ENCODE measurements at places on chromosomes 6 and 20. TPM values are rescaled to one million over a fixed set of nuclear protein-coding genes. Genes with fewer than 3 reads are reported as not detected.

The TCP1 gene
- polyA plus RNA-seq: 205 TPM

The FAM83C gene
- not detected for polyA plus RNA-seq

The ZBTB24 gene
- 5.8 TPM for polyA plus RNA-seq

The CHD6 gene
- polyA plus RNA-seq: 28.5 TPM

The TNFRSF21 gene
- polyA plus RNA-seq: 22.9 TPM

The ADAM33 gene
- polyA plus RNA-seq: 62.3 TPM

The CDC5L gene
- 31.1 TPM for polyA plus RNA-seq

The PRPH2 gene
- 2.6 TPM for polyA plus RNA-seq

The GABBR1 gene
- polyA plus RNA-seq: 25.7 TPM

The CDSN gene
- polyA plus RNA-seq: not detected

The FLRT3 gene
- 11.7 TPM for polyA plus RNA-seq

The EPHA7 gene
- 8.1 TPM for polyA plus RNA-seq

The ZNF165 gene
- 0.86 TPM for polyA plus RNA-seq

The POPDC3 gene
- polyA plus RNA-seq: 80.4 TPM

The TRIM10 gene
- not detected for polyA plus RNA-seq

The SLC22A1 gene
- polyA plus RNA-seq: not detected

The ZNF311 gene
- polyA plus RNA-seq: 2.5 TPM

The SAPCD1 gene
- polyA plus RNA-seq: 3.3 TPM

The KCNS1 gene
- 0.12 TPM for polyA plus RNA-seq

Data from muscle of arm (tissue), 14 donors.